Liver (tissue), 10 donors: ENCODE measurements at places on chromosomes 3 and 15. TPM values are rescaled to one million over a fixed set of nuclear protein-coding genes. Genes with fewer than 3 reads are reported as not detected.

- DNase-seq: no peak
Measured at GRCh38 chr3:67067251-67067650, 69.1 kb downstream of the KBTBD8 start.

DNA sequence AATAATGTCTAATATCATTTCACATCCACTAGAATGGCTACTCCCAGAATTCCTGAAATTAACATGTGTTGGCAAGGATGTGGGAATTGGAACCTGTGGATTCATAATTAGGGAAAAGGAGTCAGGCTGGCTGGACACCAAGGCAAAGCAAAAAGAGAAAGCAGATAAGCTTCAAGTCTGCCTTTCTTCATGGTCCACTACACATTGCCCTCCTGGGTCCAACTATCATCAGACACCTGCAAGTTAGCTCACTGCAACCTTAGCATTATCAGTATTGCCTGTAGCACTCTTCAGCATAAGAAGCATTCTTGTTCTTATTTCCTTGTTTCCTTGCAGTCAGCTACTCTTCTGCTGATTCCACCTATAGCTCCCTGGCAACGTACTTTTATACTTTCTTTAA lies 124.3 kb downstream of the ZNF280D start:
- no peak for DNase-seq

- no peak for DNase-seq
Measured at GRCh38 chr3:108106449-108106848, 15.6 kb upstream of the CD47 start.

DNA sequence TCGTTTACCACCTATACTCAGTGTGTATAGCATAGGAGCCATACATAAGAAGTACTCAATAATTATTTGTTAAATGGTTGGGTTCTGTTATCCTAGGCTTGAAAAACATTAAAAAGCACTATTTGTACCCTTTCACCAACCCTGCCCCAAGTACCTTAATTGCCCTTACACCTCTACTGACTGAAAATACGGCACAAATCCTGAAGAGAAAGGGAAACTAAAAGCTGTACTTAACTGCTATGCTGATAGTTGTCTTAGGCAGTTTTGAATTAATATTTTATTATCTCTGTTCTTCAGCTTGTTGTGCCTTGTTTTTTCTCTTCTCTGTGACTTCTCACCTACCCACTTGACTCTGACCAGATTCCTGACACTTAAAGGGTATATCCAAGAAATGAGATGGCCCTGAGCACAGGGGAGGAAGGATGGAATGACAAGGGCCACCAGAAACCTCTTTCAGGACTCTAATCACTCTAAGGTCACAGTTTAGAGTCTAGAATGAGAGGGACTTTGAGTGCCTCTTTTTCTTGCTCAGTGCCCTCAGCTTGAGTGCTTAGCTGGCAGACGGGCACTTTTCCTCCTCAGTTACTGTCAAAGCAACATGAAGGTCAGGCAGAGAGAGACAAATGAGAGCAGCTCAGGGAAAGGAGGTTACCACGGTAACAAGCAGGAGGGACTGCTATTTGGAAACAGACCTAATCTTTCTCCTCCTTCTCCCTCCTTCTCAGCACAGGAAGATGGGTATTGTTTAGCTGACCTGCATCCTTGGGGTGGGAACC lies 136.5 kb downstream of the ZNF609 start:
- DNase-seq: no peak

LMLN gene
- total RNA-seq: 2.2 TPM

DNA sequence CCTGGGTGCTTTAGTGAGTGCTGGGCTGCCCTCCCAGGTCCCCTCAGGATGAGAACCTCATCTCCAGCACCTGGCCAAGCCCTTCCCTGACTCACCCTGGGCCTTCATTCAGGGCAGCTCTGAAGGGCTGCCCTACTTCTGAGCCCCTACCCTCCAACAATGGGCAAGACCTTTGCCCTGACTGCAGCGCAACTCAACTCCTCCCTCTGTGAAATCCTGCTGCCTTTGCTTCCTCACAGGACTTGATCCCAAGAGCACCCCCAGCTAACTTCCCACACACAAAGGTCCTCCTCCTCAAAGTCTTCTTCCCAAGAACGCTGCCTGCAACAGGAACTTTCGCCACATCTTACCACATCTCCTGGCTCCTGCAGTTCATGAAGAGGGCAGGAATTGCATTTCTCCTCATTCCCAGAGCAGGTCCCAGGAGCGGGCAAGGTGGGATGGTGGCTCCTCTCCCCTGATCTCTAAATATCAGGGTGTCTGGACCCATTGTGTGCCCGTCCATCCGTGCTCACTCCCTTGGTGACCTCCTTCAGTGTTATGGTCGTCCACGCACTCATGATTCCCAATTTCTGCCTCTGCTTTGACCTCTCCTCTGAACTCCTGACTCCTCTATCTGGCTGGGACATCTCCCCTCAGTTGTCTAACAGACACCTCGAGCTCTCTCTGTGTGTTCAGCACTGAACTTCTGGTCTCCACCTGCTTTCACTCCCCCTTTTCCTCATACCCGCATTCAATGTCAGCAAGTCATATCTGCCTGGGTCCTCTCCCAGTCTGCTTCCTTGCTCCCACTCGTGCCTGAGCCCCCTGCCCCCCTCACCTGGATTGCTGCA lies 4.5 kb upstream of the SSUH2 start:
- no peak for DNase-seq

DNA sequence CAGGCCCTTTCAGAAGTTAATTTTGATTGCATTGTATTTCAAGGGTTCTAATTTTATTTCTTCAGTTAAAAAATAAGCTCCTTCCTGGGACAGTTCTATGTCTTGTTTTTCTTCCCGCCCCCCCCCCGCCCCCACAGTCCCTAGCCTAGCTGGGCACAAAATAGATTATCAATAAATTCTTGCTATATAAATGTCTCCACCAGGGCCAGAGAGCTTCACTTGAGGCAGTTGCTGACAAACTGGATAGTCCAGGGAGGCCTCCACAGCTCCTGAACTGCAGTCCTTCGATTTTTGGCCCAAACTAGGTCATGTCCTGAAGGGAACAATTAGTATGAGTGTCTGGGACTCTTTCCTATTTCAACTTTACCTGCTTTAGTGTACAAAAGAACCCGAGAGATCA lies 9.9 kb upstream of the CSPG5 start:
- DNase-seq: no peak

DNA sequence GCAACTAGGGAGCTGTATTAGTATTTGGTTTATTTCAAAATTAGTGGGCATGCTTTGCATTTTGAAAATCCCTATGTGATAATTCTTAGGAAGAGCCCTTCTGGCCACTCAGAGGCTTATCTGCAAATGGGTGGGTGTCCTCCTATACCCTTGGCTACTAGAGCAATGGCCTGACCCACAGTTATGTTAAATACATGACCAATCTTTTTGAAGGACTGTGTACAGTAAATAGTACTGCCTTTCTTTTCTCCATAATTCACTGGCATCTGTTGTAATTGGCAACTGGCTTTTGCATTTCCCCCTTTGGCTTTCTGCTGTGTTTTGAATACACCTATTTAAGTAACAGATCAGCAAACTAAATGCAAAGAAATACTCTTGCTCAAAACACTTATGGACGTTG lies 175.4 kb downstream of the ANXA2 start:
- no peak for DNase-seq

DYNLT2B gene
- 3.5 TPM for total RNA-seq

- peak; percentile 85 for DNase-seq
Measured at GRCh38 chr3:126679318-126679751, 24.4 kb upstream of the TXNRD3 start.

NEIL1 gene
- total RNA-seq: 25.8 TPM

NEDD4 gene
- 17.5 TPM for total RNA-seq

DNA sequence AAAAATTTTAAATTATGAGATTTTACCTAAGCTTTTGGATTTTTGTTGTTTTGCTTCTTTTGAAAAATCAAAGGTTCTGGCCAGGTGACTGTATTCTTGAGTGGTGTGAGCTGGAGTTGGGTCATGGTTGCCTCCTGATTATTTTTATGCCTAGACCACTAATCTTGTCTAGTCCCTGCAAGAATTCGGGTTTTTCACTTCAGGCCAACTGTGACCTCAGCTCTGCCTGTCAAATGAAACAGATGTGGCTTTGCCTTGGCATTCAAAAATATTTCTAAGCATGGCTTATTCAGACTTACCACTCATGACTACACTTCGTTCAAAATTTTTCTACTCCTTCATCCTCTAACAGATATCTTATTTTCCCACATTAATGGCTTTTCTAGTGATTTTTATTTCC lies 25.4 kb upstream of the CDV3 start:
- no peak for DNase-seq

DNA sequence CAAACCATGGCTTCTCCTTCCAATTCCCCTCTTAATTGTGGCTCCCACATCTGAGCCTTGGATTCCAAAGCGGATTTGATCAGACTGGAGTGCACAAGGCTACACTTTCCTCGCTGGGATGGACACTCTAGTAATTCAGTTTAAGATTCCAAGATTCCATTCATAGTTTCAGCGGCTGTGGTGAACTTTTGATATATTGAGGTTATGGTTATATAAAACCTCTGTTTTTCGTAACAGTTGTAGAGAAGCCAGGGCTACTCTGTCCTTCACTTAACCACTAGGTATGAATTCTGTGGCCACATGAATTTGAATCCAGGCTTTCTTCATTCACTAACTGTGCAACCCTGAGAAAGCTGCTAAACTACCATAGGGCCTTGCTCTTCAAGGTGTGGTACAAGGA lies 67.9 kb upstream of the KY start:
- DNase-seq: no peak

SEMA3G gene
- total RNA-seq: 1.2 TPM

BCHE gene
- 33.9 TPM for total RNA-seq

AMT gene
- total RNA-seq: 23.2 TPM

SLC12A1 gene
- 0.05 TPM for total RNA-seq

CMTM8 gene
- 6.4 TPM for total RNA-seq

- DNase-seq: no peak
Measured at GRCh38 chr3:126124896-126125295, 41.0 kb upstream of the SLC41A3 start.

- DNase-seq: no peak
Measured at GRCh38 chr3:23740517-23740965, 65.2 kb upstream of the UBE2E1 start.

- no peak for DNase-seq
Measured at GRCh38 chr3:132623646-132624045, 26.6 kb downstream of the ACKR4 start.

GRCh38 chr15:101148881-101149664 lies 102.8 kb downstream of the CHSY1 start:
- DNase-seq: no peak

- no peak for DNase-seq
Measured at GRCh38 chr3:9172851-9173321, 76.6 kb downstream of the SRGAP3 start.

DNA sequence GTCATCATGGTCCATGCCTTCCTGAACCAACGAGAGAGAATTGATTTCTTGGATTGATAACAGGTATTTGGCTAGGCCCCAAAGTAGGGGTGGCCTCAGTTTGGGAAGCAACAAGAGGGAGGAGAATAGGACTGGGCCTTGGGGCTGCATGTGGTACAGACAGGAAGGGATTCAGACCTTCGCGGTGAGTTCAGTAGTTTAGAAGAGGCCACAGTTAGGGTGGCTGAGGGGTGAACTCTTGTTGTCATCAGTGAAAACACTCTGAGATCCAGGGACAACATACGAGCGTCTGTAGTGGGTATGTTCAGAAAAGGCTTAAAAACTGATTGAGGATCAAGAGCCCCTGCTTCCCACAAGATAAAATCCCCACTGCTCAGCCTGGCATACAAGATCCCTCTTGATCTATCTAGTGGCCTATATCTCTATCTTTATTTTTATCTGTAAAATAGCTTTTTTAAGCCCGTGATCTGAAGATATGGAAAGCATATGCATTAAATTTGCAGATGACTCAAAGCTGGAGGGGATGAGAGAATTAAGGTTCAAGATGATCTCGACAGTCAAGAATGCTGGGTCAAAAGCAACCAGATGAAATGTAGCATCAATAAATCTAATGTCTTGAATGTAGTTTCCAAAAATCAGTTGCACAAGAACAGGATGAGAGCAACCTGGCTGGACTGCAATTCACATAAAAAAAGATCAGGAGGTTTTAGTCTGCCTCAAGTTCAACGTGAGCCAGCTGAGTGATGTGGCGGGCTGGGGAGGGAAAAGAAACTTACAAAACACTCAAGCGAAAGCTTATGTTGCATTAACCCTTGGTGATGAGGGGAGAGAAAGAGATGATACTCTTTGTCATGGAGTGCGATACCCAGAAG lies 221.1 kb upstream of the TLE3 start:
- peak; percentile 9 for DNase-seq

DNA sequence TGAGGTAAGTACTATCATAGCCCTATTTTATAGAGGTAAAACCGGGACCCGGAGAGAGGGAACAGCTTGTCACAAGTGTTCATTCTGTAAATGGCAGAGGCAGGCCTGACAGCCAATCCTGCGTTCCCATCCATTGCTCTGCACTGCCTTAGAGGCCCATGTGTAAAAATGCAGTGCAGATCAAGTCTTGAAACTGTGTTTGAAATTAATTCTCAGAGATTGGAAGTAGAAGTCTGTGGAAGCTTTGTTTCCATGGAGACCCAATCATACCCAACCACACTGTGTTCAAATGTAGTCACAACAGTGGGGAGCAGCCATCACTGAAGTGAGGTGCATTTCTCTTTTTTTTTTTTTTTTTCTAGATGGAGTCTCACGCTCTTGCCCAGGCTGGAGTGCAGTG lies 13.1 kb upstream of the DNASE1L3 start:
- DNase-seq: no peak

- no peak for DNase-seq
Measured at GRCh38 chr15:39180483-39180933, 400.4 kb upstream of the THBS1 start.

CSPG4 gene
- 1.2 TPM for total RNA-seq

DNA sequence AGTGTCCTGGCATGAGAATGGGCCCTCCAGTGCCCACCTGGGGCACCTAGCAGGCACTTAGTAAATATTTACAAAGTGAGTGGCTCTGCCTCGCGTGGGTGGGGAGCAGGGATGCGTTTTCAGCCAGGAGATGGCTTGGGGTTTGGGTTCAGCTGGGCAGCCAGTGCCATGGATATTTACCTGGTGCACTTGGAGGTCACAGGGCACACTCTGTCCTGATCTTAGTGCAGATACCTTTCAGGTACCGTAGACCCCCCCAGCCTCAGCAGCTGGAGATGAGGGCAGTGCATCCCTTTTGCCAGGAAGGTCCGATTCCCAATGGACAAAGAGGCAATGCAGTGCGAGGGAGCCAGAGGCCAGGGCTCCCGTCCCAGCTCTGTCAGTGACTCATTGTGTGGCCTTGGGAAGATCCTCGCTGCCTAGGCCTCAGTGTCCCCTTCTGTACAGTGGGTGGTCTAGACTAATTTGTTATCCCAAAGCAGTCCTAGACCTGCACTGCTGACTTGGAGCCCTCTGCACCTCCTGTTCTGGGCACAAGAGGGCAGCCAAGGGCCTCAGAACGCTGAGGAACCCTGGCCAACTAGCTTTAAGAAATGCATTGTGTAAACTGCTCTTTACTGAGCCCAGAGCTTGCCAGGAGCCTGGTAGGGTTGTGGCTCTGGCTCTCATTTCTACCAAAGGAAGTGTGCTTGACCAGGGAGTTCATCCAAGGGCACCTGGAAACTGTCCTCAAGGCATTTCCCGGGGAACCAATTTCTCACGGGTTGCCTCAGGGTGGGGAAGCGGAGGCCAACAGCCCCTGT lies 16.0 kb downstream of the HDAC11 start:
- DNase-seq: peak; percentile 78

TNFAIP8L3 gene
- 4.9 TPM for total RNA-seq

GRCh38 chr3:126353694-126354321 lies 3.4 kb downstream of the KLF15 start:
- DNase-seq: no peak

CSPG5 gene
- total RNA-seq: 0.25 TPM

STX19 gene
- not detected for total RNA-seq

A4GNT gene
- 0.17 TPM for total RNA-seq

GRCh38 chr3:185084901-185085300 lies 68.0 kb downstream of the C3orf70 start:
- DNase-seq: no peak
